Stimulated activated naive CD8-positive, alpha-beta T cell treated with anti-CD3 and anti-CD28 coated beads, Interleukin-15, amount 100 ng/mL, for 72 hours (primary cell): ENCODE measurements at places on chromosomes 5 and 9.

GRCh38 chr5:91162534-91163381 is 220.4 kb downstream of the ARRDC3 start:
- peak; percentile 68 for DNase-seq

DNA sequence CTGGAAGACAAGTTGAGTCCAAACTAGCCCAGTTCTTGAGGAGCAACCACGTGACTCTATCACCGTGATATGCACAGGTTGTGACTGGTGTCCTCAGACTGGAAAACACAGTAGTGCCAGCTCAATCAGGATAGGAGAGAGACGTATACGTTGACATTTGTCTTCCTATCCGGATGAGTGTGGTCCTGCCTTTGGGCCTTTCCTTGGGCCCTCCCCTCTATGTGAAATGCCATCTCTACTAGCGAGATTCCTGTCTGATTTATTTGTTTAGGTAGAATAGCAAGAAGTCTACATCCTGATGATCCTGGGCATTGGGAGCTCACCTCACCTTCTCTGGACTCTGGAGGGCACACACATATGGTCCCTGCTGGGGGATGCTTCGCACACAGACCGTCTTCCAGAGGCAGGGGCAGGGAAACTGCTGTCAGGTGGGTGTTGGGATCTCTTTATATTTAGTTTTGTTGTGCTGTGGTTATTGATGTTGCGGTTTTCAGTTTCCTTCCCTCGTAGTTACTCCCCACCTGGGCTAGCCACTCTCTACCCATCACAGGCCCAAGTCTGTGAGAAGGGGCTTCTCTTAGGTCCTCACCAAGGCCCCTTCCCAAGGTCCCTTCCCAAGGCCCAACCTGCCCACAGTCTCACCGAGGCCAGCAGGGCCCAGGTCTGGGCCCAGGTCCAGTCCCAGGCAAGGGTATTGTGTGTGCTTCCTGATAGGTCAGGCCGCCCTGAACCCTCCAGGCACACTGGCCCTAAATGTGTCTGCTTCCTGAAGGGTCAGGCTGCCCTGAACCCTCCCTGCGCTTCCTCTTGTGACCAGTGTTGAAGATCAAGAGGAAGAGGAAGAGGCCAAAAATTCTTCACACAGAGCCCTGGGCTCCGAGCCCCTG is 19.0 kb upstream of the SPINK4 start:
- DNase-seq, result no peak

- DNase-seq, result no peak
Measured at GRCh38 chr9:128251732-128252100, 24.1 kb downstream of the GOLGA2 start.

DNA sequence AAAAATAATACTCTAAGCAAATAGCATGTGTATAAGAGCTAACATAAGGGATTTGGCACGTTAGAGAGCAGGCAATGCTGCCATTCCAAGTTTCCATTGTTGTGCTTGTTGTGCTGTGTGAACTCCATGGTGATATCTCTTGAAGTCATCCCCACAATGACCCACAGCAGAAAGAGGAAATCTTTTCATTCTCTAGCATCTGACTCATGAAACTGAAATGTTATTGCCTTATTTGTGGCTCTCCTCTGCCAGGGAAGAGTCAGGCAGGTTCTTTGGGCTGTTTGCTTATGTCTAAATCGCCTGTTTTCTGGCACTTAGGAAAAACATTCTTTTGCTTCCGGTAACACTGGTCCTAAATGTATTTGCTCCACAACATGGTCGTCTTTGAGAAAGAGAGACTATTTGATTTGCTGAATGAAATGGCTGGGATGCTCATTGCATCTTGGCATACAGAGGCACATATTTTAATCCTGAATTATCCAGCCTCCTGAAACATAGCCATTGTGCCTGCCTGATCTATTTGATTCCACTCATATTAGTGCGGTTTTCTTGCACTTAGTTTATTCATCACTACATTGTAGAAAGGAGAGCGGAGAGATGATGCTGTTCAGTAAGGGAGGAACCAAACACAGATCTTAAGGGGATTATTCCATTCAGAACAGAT is 188.8 kb downstream of the CSNK1G3 start:
- DNase-seq, result no peak

GRCh38 chr9:21465859-21466518 is 16.1 kb downstream of the IFNE start:
- DNase-seq, result no peak

GRCh38 chr9:72524820-72525540 is 3.6 kb downstream of the TMC1 start:
- peak; percentile 16 for DNase-seq

DNA sequence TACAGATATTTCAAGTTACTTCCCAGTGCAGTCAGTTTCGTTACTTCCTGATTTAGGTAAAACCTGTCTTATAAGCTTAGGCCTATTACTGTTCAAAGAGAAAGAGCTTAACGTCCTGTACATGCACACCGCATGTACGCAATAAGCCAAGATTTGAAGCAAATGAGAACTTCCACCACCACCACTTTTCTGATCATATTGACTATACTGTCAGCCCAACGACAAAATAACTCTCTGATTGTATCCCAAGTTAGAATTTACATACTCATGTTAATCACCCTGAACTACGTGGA is 5.1 kb downstream of the NFIB start:
- no peak for DNase-seq

DNA sequence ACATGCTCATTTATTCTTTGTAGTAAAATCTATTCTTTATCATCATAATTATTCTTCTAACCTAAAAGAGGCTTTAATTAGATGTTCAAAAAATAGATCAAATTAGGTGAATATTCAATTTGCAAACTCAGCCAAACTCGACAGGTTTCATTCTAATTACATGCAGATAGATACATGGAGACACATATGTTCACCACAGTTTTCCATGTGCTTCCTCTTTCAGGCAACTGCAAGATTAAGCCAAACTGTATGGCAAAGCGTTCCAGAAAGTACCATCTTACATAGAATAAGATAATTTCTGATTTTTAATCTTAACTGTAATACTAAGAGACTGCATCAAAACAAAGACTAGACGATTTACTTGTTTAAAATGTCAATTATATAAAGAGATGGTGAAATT is 868.7 kb upstream of the DMAC1 start:
- DNase-seq, result no peak

DNA sequence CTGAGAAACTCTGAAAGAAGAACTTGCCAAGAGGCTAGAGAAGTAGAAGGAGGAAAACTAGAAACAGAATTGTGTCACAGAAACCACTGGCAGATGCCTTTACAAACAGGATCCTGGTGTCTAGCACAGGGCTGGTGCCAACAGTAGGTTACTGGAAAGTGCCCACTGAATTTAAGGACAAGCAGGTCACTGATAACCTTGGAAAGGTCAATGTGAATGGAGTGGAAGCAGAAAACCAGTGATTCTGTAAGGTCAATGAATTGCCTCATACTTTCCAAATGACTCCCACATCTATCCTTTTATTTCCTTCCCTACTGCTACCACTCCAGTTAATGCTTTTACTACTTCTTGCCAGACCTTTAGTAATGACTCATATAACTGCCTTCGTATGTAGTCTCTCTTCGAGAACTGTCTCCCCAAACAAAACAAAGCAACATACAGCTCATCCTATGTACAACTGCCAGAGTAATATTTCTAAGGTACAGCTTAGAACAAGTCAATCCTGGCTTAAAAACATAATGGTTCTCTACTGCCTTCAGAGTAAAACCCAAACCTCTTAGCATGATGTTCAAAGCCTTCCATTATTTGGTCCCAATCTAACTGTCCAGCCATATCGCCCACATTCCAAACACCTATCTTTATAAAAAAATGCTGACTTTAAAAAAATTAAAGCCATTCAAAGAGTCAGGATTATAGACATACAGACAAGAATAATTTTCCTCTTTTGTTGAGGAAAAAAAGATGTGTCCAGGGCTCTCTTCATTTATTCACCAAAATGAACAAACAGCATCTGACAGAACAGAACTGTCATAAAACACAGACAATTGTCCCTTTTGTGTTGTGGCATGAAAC is 52.5 kb downstream of the NR3C1 start:
- DNase-seq, result no peak

GRCh38 chr9:4137234-4137633 is 162.6 kb downstream of the GLIS3 start:
- DNase-seq, result no peak

DNA sequence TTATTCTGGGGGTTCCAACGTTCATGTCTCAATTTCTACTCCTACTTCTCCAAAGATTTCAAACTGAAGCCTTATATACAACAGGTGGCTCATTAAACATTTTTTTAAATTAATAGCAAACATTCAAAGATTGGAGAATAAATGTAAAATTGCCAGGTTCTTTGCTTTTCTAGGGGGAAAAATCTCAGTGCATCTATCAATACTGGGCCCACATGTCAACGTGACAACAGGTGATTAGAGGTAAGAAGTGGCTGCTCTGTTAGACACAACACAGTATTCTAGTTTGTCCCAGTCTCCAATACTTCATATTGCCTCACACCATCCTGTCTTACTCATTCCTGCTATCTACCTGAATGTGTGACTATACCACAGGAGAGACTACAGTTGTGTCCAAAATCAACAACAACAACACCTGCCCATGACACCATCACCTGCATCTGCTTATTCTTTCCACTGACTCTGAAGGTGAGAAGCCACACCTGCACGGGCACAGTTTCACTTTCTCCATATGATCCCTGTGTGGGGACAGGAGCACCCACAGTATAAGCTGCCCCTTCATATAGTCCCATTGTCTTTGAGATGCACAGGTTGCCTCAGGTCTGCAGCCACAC is 110.2 kb downstream of the LHFPL2 start:
- no peak for DNase-seq

DNA sequence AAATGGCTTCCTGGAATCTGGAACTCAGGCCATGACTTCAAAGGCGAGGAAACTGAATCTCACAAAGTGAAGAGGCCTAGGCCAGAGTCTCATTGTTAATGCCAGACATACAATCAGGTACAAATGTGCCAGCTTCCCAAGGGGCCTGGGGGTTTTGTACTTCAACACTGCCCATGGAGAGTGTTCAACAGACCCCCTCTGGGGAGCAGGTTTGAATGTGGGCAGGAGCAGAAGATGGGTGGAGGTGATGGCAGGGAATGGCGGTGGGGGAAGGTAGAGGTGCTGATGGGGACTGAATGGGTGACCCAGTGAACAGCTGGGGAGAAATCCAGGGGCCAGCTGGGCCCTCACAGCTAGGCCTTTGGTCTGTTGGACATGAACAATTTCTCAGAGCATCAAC is 12.0 kb downstream of the FOXI1 start:
- no peak for DNase-seq

DNA sequence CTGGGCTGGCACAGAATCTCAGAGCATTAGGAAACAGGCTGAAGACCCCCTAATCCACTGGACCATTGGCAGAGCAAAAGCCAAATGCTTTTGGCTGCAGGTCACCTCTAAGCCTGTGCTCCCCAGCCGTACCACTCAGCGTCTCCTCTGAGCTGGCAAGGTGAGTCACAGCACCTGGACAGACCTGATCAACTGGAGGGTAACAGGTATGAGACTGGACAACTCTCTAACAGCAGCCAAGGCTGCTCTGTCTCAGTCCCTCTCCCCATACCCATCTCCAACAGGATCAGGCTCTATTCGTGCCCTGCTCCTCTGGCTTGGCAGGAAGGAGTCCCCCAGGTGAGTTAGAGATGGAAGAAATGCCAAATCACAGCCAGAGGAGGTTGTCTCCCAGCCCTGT is 4.7 kb downstream of the GOLGA2 start:
- DNase-seq, result no peak

GRCh38 chr9:136950656-136951276 is 1.3 kb upstream of the LCN12 start:
- DNase-seq, result no peak

DNA sequence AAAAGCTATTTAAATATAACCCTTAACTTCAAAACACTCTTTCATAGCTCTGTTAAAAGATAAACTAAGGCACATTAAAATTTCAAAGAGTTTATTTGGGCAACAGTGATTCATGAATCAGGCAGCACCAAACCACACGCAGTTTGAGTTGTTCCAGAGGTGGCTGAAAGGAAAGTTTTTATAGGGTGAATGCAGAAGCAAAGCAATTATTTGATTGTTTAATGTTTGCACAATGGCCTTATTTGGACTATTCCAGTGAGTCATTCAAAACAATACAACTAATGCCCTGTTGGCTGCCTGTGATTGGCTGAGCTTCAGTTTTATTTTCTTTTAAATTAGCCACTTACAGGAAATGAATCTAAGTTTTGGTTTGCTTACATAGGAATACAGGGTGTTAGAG is 125.3 kb downstream of the CEP120 start:
- DNase-seq, result no peak

DNA sequence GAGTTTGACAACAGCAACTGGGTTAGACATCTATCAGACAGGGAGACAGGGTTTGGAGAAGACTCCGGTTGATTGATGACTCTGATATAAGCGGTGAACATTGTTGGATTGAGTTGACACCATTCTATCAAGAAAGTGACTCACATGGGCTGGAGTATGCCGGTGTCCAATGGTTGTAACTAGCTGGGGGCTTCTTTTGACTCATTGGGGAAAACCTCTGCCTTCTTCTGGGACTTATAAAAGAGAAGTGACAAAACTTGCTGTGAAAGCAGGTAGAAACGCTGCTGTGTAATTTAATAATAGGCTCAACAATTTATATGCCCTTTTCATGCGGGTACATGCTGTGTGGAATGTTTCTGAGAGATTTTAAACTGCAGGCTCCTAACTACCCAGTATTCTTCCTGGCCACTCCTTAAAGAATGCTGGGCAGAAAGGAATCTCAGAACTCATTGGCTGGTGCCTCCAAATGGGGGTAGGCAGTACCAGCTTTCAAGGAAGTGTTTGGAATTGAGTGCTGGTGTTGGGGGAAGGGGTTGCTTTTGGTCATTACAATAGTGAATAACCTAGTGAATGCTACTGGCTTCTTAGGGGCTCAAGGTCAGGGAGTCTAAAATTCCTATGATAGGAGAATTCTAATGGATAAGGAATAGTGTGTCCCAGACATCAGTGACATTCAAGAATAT is 43.9 kb downstream of the FYB1 start:
- peak; percentile 72 for DNase-seq

DNA sequence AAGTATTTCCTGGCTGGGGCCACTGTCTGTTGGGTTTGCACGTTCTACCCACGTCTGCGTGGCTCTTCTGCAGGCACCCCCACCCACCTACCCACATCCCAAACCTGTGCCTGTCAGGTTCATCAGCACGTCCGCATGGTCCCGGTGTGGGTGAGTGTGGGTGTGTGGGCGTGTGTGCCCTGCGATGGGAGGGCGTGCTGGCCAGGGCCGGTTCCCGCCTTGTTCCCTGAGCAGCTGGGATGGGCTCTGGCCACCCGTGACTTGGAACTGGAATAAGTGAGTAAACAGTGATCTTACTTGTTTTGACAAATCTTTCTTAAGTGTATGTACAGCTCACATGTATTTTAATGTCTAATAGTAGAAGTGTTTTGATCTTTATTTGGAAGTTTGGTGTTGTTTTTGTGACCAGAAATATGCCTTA is 20.4 kb downstream of the ERGIC1 start:
- no peak for DNase-seq

DNA sequence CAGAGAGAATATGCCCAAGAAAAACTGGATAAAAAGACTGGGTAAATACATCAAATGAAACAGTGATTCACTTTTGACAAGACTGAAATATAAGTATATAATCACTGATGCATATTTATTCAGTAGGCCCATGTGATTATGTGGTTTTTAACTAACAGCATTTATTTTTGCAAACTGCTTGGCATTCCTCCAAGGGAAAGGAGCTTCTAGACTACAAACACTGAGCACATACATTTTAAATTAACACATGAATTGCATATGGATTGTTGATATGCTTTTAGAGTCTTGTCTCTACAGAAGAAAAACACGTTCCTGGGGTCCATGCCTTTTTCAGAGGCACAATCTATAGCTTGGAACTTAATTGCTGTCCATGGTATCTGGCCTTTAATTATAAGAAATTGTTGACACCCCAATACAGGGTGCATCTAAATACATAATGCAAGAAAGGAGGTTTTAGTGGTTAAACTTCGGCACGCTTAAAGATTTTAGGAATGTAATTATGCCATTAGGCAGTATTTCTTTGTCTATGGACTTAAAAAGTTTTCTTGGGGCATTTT is 6.9 kb upstream of the MEIKIN start:
- no peak for DNase-seq
